AG20443 (cell line): ENCODE measurements at places on chromosomes 5 and 9.
A peak's percentile ranks its signal among the peaks of the same experiment; 100 is the strongest.

DNA sequence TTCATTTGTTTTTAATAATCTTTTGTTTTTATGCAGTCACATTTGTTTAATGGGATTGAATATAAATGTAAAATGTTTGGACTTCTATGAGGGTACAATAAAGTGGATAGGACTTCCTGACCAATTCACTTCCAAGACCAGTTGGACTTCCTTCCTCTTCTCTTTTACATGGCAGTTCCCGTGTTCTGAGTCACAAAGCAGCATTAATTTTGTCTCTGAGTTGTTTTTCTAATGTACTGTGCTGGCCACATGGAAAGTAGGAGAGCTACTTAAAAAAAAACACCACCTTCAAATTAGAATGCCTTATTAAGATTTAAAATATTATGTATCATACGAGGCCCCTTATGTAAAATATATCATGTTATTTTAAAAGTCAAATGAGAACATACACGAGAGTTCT lies 87.3 kb downstream of the CCDC171 start:
- DNase-seq = no peak

DNA sequence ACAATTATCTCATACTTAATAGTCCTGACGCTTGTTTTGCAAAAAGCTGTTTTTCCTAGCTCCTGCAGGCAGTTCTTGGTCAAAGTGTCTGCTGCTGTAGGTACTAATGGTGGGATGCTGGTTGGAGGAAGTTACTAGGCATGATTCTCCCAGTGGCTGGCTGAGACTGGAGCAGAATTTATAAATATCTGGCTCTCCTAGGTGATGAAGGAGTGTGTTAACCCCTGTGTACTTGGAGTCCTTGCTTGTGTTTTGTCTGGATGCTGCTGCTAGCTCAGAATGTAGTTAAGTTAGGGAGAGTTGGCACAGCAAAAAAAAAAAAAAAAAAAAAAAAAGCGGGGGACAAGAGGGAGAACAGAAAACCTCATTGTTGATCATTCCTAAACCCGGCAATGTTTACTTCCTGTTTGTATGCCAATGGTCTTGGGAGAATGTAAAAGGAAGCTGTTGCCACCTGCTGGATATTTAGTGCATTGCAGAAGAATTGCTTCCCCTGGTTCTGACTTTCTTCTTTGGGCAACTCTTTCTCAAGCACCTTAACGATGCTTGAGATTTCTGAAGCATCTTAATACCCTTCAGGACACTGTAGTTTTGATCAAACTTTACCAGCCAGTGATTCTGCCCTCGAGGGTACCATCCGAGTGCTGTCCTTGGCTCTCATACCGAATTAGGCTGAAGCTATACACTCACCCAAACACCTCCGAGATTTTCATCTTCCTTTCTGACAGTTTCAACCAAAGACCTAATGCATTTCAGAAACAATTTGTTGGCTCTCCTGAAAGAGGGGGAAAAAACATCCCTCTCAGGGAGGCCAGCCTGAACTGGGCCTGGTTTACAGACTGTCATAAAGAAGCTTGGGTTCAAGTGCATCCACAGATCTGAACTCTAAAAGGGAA lies 71.7 kb upstream of the WWC1 start:
- DNase-seq = peak; percentile 87

DNA sequence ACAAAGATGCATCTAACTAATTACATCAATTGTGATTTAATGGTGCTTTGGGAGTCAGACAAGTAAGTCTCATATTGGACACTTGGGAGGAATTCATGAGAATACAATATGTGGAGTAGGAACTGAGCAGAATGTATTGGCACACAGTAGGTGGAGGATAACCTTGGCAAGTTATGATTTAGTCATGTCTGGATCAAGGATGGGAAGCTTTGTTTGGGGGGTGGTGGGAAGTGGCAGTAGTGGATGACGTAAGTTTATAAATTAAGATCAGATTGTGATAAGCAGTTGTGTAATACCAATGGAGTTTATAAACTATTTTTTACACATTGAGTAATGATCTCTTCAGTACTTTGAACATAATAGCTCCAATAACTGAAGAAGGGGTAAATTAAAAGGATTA lies 67.0 kb downstream of the SGCD start:
- DNase-seq = no peak

- DNase-seq = no peak
Observed at GRCh38 chr9:16501141-16501540, 369.3 kb downstream of the BNC2 start.

- no peak for DNase-seq
Observed at GRCh38 chr5:162037431-162037830, 30.1 kb upstream of the GABRG2 start.

DNA sequence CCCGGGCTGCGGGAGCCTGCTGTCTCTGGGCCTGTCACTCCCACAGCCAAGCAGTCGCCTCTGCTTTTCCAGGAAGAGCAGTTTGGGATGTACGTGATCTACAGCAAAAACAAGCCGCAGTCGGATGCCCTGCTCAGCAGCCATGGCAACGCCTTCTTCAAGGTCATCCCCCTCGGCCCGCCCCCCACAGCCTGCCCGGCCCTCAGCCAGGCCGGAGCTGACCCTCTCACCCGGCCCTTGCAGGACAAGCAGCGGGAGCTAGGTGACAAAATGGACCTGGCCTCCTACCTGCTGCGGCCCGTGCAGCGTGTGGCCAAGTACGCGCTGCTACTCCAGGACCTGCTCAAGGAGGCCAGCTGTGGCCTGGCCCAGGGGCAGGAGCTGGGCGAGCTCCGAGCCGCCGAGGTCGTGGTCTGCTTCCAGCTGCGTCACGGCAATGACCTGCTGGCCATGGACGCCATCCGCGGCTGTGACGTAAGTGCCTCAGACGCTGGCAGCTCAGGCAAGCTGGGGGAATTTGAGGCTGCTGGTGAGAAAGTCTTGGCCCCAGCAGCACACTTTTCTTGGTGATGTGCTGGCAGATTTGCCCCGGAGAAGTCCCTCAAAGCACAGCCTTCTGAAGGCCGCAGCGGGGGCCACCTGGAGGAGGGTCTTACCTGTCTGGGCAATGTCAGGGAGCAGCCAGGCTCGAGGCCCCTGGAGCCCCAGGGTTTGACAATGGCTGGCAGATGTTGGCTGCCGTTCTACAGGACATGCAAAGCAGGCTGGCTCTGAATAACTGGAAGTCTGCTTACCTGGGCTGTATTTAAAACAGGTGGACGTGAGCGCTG lies 20.1 kb upstream of the LRRC14B start:
- no peak for DNase-seq

DNA sequence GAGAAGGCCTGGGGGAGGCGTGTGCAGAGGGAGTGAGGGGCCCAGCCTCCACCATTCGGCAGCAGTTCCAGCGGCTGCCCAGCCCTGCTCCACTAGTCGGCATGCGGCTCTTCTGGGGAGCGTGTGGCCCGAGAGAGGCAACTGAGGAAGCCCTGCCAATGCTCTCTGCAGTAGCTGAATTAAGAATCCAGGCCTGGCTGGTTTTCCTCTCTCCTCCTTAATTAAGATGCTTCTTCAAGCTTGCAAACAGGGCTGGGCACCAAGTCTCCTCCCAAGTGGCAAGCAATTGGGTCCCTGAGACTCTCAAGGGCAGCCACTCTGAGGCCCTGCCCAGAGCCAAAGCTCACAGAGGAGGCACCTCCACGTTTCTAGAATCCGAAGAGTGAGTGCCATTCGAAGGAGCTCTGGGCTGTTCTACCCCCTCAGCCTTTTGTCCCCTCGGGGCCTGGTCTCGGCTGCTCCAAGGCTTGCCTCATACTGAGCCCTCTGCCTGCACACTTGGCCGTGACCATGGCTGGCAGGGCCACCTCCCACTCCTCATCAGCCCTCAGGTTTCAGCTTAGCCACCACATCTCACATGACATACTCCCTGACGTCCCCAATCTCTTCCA lies 75.4 kb upstream of the LRRTM2 start:
- no peak for DNase-seq

DNA sequence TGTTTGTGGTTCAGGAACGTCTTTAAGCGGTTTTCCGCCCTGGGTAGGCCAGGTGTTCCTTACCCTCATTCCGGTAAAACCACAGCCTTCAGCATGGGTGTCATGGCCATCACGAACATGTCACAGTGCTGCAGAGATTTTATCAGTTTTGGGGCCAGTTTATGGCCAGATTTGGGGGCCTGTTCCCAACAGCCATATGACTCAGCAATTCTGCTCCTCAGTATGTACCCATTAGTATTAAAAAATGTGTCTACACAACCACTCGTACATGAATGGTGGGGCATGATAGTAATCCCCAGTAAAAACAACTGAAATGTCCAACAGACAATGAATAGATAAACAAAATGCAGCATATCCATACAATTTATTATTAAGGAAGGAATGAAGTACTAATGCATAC lies 51.9 kb upstream of the TTC23L start:
- no peak for DNase-seq

DNA sequence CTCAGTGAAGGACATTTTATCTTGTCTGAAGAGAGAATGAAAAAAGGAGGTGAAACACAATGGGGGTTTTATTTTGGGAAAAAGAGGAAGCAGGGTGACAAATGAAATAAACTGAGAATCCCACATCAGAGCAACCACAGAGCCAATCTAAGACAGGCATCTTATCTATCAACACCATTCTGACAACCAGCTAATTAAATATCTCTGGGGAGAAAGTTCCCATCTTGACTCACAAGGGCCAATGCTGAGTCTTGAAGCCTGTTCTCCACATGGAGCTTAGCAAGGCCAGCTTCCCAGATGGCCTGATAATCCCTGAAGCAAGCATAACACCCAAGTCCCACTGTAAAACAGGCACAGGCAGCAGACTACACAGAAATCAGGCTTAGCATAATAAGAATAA lies 30.4 kb downstream of the DPYSL3 start:
- peak; percentile 22 for DNase-seq

DNA sequence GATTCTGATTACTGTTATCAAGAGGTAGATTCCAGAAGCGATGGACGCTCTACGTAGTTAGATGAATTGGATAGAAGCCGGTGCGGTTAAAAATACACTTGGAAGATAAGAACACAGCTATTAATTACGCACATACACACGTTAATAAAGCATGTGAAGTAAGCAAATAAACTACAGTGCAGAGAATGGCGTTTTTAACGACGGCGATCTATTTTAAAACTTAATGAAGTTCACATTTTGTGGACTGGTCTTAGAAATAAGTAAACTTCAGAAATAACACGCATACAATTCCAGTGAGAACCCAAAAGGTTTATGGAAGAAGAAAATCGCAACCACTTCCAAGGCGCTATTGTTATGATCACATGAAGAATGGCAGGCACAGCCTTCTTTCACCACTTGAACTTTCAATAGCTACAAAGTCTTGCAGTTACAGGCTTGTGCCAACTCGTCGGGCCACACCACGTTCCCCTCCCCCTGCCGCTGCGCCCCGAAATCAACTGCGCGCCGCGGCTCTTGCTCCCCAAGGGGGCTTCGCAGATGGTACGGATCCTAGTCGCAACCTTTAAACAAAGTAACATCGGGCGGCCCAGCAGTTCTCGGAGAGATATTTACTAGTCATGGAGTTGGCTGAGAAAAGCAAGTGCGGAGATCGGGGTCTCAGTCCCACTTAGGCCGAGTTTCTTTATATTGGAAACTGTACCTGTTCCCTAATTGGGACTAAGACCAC lies 866 bp upstream of the SEMA6A start:
- DNase-seq = no peak
